Stimulated activated CD4-positive, alpha-beta T cell treated with anti-CD3 and anti-CD28 coated beads, Interleukin-15, amount 100 ng/mL, for 48 hours (primary cell): ENCODE measurements at places on chromosomes 12 and 14.
A peak's percentile ranks its signal among the peaks of the same experiment; 100 is the strongest.

DNA sequence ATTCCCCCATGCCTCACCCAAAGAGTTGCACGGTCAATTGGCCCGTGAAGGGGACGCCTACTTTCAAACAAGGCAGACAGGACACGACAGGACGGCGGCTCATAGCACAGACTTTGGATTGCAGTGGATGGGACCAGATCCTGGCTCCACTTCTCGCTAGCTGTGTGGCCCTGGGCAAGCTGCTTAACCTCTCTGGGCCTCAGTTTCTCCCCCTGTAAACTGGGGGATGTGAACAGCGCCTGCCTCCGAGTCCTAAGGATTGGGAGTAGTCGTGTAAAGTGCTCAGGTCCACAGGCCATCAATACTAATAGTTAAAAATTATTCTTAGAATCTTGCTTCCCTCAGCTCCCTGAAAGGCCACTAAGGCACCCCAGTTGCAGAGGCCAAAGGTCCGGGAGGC, 13.1 kb downstream of the RHOF start:
- DNase-seq, result no peak

- DNase-seq, result no peak
Measured at GRCh38 chr14:101360054-101360911, 201.0 kb upstream of the DIO3 start.

DNA sequence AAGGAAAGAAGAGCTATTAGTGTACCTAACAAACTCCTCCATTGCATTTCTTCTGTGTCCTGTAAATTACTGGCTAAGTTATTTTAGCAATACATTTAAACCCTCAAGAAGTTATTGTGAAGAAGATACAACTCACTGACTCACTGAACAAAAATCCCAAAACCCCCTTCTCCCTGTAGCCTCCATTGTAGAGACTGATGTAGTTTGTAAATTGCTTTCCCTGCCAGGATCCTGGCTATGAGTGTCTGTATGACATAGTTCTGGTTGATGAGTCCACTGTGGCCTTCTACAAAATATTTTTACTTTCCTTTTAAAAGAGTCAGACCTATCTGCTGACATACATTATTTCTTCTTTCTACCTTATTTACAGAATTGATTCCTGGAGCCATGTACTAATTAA, 155.6 kb downstream of the SLC6A15 start:
- no peak for DNase-seq

GRCh38 chr14:67166450-67166853, 22.8 kb upstream of the GARIN2 start:
- DNase-seq, result no peak

DNA sequence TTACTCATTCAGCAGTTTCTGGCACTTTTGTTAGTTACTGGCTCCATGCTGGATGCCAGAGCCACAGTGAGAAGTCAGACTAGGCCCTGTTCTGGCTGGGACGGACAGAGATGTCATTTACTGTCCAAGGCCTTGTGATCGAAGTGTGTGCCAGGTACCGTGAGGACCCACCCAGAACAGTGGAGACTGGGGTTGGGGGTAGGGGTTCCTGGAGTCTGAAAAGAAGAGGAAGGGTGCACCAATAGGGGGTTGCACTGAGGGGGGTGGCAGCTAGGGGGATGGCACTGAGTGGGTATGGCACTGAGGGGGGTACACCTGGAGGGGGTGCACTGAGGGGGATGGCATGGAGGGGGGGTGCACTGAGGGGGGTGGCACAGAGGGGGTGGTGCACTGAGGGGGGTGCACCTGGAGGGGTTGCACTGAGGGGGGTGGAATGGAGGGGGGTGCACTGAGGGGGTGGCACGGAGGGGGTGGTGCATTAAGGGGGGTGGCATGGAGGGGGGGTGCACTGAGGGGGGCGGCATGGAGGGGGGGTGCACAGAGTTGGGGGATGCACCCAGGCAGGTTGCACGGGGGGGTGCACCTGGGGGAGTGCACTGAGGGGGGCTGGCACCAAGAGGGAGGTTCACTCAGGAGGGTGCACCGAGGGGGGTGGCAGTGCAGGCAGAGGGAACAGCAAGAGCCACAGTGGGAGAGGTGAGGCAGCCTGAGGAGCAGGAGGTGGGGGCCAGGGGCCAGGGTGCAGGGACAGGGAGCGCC, 10.6 kb upstream of the CYP46A1 start:
- DNase-seq, result no peak

- peak; percentile 19 for DNase-seq
Measured at GRCh38 chr14:22047115-22047514, 373.5 kb upstream of the OR4E1 start.

- no peak for DNase-seq
Measured at GRCh38 chr12:100899301-100899700, 104.7 kb downstream of the ANO4 start.

- no peak for DNase-seq
Measured at GRCh38 chr14:100677152-100677551, 49.5 kb upstream of the DLK1 start.
